Amniotic epithelial cell (primary cell): ENCODE measurements at places on chromosomes 16 and 17.
A peak's percentile ranks its signal among the peaks of the same experiment; 100 is the strongest.

DNA sequence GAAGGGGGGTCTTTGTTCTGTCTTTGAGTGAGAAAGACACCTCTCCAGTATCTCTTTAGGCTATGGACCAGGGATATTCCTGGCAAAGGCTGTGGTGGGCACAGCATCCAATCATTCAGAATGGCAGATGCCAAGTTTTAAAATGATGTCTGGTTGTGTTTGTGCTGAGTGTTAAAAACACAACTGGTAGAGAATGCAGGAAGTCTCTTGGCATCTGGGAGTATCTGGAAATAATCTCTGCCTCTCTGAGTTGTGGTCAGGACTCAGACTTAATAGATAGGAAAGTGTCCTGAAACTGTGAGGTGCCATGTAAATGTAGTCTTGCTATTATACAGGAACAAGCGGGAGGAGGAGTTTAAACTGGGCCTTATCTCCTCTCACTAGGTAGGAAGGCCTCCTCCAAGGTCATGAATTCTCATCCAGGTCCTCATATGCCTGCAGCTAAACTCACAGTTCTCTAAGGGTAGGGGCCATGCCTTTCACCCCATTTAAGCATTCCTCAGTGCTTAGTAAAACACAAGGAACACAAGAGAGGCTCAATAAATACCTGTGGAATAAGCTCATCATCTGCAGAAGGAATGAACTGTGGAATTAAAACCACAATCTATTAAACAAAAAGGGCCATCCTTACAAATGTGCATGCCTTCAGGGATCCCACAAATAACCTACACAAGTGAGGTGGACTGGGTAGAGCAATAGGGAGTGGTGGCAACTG, 317.6 kb downstream of the CBLN1 start:
- DNase-seq: peak; percentile 86

DNA sequence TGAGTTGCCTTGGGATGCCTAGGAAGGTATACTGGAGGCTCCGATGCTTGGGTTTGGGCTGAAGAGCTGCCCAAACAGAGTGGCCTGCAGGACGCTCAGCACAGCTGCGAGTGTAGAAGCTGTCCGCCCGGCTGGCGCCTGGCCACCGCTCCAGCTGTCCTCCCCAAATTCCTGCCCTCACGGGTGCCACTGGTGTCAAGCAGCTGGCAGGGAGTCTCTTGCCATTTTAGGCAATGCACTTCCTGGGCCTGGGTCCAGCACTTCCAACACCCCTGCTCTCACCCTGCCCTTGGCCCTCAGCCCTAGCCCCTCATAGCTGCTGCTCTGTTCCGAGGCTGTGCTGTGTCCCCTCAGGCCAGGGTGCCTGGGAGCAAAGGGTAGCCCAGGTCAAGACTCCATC, 5.2 kb upstream of the PKMYT1 start:
- no peak for DNase-seq

DNA sequence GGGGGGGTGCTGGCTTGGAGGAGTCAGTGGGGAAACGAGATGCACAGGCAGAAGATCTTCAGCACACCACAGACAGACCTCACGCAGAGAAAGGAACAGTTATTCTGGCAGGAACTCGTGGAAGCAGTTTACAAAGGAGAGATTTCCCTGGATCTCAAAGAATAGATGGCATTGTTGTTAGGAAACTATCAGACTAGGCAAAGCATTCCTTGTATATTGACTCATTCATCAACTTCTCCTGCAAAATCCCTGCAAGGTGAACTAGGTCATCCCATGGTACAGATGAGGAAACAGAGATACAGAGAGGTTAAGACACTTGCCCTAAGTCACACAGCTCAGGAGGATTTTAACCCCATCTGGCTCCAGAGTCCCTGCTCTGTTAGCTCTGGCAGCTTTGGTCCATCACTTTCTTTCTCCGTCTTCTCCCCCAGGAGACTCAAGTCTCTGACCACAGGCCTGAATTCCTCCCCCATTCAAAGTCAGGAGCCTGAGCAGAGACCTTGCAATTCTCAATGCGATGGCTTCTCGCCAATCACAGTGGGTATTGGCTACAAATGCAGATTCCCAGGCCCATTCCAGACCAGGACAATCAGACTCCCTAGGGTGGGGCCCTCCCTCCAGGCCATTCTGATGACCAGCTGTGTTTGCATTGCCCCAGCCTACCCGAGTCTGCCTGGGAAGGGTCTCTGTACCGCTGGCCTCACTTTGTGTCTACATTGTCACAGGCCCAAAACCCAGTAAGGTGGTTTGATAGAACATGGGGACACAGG, 56.4 kb downstream of the LITAF start:
- DNase-seq: peak; percentile 38

DNA sequence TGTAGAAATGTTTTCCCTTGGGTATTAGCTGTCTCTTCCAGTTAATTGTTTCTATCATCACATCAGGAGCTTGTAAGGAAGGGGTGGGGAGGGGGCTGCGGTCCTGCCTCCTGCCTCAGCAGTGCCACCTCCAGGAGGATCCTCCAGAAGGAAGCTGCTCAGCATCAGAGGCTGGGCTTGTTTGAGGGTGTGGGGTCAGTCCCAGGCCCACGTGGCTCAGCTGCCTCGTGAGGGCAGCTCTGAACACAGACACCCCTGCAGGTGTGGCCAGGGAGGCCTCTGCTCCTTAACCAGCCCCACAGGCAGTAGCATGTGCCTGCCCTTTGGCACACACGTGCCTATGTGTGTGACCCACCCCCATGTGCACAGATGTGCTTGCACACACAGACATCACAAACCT, 46.3 kb downstream of the MRM1 start:
- no peak for DNase-seq

DNA sequence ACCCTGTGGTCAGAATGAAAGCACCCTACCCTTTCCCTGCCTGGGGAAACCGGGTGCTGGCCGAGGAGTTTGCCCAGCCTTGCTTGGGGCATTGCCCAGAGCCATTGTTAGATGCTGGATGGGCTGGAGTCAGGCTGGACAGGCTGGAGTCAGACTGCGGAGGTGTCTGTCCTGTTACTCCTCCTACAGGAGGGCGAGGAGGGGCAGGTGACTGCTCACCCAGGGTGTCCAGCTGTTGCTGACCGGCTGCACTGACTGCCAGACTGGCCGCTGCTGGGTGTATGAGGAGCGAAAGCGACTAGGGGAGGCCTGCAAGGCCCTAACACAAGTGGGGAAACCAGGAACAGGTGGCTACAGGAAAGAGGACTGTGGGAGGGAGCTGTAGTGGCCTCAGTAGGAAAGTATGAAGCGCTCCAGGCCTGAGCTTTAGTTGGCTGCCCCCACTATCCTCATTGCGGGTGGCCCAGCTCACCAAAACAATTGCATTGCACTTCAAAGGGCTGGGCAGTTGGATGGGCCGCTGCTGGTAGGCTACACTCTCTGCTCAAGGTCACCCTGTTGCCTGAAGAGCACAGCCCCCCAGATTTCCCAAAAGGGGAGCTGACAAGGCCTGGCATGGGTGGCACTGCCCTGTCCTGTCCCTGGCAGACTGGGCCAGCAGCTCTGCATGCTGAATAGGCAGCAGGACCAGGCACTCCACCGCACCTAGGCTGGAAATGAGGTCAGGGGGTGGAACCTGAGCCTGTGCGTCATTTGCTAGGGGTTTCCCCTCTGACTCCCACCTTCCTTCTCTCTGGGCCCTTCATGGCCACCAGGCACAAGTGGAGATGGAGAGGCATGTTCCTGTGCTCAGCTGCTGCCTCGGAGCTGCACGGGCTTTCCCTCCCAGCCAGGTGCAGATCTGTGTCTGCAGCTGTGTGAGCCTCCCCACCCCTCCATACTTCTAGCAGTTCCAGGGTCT, 18.4 kb downstream of the LDHD start:
- DNase-seq: no peak
